ENCODE measurements at places on chromosomes 5 and 9. TPM values are rescaled to one million over a fixed set of nuclear protein-coding genes. Genes with fewer than 3 reads are reported as not detected.

KIF4B gene
- total RNA-seq: not detected

FREM1 gene
- 0.16 TPM for total RNA-seq

FGFR4 gene
- total RNA-seq: 16.4 TPM

HRH2 gene
- not detected for total RNA-seq

BAAT gene
- total RNA-seq: not detected

ZNF300 gene
- 4.5 TPM for total RNA-seq

SPINK6 gene
- not detected for total RNA-seq

MYO10 gene
- total RNA-seq: 24.9 TPM

GPRIN1 gene
- 3.7 TPM for total RNA-seq

SLC12A7 gene
- total RNA-seq: 14.3 TPM

SLC4A9 gene
- total RNA-seq: not detected

GLDC gene
- total RNA-seq: 3.4 TPM

PALM2AKAP2 gene
- 2.9 TPM for total RNA-seq

EQTN gene
- not detected for total RNA-seq

GFRA3 gene
- not detected for total RNA-seq

CYFIP2 gene
- 0.54 TPM for total RNA-seq

CKMT2 gene
- total RNA-seq: not detected

SPRY4 gene
- 42.0 TPM for total RNA-seq

TNPO1 gene
- total RNA-seq: 147 TPM

ORM2 gene
- total RNA-seq: not detected

AGXT2 gene
- total RNA-seq: not detected

FOCAD gene
- total RNA-seq: 18.6 TPM

ALDOB gene
- not detected for total RNA-seq

SMIM33 gene
- not detected for total RNA-seq

CTXN3 gene
- not detected for total RNA-seq

SPIN1 gene
- 35.8 TPM for total RNA-seq

PCDHGB3 gene
- total RNA-seq: 2.4 TPM

ASTN2 gene
- 2.5 TPM for total RNA-seq

MOB3B gene
- 0.18 TPM for total RNA-seq

SLC36A1 gene
- total RNA-seq: 11.0 TPM

GMCL2 gene
- total RNA-seq: not detected

C5orf46 gene
- total RNA-seq: 0.65 TPM

C5orf52 gene
- total RNA-seq: not detected

LPCAT1 gene
- 114 TPM for total RNA-seq

NUTM2F gene
- not detected for total RNA-seq

RFESD gene
- 0.16 TPM for total RNA-seq

SGCD gene
- total RNA-seq: 3.4 TPM

OTP gene
- not detected for total RNA-seq

RARS1 gene
- 144 TPM for total RNA-seq

C7 gene
- total RNA-seq: 1,610 TPM

ADAMTS19 gene
- total RNA-seq: 0.54 TPM

LPAR1 gene
- total RNA-seq: 57.3 TPM

SLC25A2 gene
- not detected for total RNA-seq
